ENCODE measurements at places on chromosomes 1 and 21.
A peak's percentile ranks its signal among the peaks of the same experiment; 100 is the strongest.

GRCh38 chr21:41068496-41068895 is 99.5 kb upstream of the BACE2 start:
- no peak for DNase-seq

DNA sequence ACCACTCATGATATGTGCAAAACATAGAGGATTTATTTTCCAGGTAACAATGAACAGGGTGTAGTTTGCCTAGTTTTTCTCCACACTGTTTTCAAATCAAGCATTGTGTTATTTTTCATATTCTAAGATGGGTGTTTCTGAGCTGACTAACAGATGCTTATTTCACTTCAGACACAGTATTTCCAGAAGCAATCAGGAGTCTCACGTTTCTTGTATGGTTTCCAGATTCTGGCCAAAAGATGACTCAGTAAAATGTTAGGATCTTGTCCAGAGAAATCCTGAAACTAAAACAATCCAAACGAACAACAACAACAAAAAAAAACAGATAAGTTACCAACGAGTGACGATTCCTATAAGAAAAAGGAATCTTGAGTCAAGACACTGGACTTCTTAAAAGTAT is 5.3 kb downstream of the UTS2 start:
- no peak for DNase-seq

DNA sequence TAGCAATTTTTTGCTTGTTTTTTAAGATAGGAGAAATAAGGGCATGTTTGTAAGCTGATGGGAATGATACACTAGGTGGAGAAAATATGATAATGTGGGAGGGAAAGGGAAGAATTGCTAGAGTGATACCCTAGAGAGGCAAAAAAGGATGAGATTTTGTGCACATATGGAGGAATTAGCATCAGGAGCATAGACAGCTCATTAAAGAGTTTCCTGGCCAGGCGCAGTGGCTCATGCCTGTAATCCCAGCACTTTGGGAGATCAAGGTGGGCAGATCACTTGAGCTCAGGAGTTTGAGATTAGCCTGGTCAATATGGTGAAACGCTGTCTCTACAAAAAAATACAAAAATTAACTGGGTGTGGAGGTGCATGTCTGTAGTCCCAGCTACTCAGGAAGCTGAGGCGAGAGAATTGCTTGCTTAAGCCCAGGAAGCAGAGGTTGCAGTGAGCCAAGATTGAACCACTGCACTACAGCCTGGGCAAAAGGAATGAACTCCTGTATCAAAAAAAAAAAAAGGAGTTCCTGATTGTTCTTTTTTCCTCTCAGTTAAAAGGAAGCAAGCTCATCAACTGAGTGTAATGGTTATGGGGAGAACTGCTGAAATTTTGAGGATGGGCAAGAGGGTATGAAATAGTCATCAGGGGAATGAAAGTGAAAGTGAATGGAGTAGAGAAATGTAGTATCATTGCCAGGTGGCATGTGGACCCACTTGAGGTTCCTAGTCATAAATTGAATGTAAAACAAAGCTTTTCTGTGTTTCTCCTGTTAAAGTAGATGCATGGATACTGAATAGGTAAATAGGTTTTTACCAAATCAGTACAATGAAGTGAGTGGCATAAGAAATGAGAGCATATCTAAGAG is 35.5 kb downstream of the SH3GLB1 start:
- no peak for DNase-seq

DNA sequence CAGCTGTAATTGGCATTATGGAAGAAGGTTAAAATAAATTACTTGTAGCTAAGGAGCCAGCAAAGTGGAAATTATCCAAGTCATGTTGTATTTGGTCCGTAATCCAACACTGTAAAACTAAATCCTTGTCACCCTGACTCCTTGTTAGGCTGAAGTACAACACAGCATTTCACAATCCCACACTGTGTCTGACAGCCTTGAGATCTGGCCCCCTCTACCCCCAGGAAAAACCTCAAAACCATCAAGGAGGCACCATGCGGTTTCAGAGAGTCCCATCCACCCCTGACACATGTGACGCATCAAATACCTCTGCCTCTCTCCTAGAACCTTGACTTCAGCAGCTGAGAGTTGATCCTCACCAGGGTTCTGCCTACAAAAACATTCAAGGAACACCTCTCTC is 41.0 kb downstream of the LMX1A start:
- no peak for DNase-seq

GRCh38 chr1:221781102-221781755 is 39.3 kb upstream of the DUSP10 start:
- DNase-seq: no peak

DNA sequence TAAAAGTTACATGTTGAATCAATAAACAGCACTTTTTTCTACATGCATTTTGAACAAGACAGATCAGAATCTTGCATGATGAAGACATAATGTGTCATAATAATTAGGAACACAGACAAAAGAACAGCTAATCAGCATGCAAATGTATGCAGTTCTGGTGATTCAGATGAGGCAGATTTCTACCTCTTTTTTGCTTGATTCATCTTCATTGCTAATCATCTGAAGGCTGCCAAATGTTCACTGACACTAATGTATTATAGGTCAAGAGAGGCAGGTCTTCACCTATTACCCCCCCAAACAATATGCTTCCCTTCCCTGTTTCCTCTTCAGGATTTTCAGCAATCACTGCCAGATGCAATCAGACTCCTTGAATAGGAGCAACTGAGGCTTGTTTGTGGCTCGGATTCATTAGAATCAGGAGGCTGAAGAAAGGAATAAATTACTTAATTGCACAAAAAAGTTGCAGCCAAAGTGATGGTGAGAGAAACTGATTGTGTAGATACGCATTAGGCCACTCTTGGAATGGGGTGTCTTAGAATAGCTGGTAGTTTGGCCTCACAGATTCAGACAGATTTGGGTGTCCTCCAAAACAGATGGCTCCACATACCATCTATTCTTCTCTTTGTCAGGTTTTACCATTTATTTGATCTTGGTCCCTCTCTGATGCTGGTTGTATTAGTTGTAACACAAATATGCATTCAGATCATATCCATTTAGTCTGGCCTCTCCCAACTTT is 275.4 kb downstream of the RPS6KC1 start:
- no peak for DNase-seq

DNA sequence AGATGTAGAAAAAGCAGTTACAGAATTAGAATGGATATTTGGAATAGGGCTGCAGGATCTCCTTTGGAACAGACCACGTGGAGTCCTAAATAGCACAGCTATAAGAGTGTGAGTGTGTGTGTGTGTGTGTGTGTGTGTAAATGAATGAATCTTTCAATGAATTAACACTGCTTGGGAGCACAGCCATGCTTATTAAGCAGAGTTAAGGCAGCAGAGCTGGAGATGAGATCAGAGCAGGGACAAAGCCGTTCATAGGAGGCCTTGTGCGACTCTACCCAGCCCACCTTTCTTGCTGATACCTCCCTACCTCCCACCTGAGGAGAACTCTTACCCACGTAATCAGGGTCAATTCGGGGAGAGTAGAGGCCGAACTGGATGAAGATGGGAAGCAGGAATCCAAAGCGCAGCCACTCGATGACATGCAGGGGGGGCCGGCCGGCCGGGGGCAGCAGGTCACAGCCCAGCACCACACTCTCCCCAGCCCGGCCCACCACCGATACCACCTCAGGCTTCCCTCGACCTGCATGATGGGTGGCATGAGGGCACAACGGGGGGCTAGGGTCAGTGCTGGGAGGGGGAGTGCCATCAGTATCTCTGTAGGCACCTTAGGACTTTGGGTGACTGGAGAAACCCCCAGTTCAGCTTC is 2.7 kb downstream of the IGSF9 start:
- DNase-seq: no peak

DNA sequence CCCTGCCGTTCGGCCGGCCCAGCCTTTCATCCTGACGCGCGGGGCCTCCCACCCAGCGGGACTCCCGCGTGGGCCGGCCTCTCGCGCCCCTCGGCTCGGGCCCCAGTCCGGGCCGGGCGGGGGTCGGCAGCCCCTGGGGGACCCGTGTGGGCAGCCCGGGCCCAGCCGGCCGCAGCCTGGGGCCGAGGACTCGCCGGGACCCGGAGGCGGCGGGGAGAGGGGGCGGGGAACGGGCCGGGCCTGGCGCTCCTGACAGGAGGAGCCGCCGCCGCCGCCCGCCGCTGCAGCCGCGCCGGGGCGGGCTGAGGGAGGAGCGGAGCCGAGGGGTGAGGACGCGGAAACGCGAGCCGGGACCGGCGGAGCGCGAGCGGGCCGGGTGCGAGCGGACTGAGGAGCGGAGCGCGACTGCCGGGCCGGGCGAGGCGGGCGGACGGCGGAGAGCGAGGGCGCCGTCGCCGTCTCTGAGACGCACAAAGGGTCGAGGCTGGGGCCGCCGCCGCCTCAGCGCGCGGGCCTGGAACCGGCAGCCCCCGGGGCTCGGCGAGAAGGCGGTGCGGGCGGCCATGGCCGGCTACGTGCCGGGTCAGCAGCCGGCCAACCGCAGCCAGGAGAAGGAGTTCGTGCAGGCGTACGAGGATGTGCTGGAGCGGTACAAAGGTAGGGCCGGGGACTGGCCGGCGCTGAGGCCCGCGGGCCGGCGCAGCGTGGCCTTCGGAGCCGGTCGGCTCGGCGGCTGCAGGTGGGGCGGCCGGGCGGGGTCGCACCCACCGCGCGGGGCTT is 79.1 kb downstream of the NDUFS5 start:
- DNase-seq: peak; percentile 68

GRCh38 chr1:110216844-110217444 is 6.8 kb downstream of the KCNC4 start:
- DNase-seq: no peak

- no peak for DNase-seq
Observed at GRCh38 chr1:220224611-220225124, 47.6 kb downstream of the RAB3GAP2 start.

DNA sequence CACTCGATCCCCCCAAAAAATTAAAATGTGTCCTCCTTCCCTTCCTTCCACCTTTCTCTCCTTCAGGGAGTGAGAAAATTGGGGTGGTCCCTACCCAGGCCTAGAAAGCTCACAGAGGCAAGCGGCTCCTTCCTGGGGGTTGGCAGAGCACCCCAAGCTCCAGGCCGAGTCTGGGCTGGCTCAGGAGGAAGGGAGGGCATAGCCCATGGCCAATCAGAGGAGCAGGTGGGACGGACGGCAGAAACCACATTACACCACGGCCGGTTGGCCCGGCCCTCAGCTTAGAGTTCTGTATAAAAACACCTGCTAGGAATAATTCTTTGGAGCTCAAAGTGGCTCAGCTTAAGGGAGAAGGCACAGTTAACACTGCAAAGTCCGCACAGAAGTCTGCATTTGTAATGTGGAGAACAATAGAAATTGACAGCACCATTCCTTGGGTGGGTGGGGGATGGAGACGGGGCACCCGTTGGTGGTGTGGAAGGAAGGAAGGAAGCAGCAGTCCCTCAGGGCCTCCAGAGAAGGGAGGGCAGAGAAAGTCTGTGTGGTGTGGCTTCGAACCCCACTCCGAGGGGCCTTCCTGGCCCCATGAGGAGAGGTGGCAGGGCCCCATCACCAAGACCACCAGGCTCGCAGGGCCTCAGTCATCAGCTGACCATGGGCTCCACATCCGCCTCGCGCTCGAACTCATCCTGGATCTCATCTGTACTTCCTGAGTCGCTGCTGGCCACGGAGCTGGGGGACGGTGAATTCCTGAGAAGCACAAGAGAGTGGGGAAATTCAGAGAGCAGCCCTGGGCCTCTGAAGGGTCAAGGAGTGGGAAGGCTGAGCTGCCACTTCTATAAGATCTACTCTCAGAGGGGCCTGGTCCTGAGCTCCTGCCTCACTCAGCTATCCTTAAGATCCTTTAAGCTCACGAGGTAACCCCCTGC is 5.8 kb upstream of the ALDH4A1 start:
- no peak for DNase-seq

- DNase-seq: no peak
Observed at GRCh38 chr21:35921471-35921870, 138.9 kb downstream of the SETD4 start.

DNA sequence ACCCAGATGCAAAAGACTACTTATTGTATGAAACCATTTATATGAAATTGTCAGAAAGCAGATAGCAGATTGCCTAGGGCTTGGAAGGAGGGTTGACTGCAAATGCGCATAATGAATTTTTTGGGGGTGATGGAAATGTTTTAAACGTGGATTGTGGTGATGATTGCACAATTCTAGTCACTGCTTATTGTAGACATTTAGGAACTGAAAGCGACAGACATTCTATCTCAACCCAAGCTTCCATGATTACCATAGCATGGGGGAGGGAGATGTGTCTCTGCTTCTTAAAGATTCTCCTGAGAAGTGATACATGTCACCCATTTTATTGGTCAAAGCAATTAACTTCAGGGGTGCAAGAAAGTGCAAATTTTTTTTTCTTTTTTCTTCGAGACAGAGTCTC is 2.8 kb upstream of the MTF2 start:
- no peak for DNase-seq

DNA sequence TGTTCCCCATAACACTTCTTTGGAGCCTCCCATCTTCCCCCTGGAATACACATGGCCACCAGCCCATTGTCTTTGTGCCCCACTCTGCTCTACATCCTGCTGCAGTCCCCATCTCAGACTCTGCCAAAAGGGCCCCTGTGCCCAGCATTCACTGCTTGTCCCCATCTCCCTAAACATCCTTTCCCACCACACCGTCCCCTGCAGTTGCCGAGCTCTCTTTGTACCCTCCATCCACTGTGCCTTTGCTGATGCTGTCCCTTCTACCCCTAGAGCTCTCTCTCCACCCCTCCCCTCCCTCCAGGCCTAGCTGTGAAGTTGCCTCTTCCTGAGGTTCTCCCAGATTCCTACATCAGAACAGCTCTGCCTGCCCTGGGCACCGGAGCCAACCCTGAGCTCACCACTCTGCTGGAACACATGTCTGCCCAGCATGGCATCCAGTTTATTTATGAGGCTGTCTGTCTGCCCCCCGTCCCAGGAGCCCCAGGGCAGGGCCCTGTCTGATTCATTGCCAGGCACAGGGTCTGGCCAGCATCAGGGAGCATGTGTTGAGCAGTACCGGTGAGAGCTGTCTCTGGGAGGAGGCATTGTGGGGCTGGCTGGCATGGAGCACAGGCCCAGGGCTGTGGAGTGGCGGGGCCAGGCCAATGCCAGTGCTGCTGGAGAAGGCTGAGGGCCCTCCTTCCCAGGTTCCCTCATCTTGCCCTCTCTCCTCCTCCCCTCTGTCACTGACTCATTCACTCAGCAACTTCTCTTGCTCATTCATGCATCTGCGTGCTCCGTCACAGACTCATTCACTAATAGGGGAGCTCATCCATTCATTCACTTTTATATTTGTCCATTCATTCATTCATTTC is 28.8 kb downstream of the EDN2 start:
- no peak for DNase-seq

DNA sequence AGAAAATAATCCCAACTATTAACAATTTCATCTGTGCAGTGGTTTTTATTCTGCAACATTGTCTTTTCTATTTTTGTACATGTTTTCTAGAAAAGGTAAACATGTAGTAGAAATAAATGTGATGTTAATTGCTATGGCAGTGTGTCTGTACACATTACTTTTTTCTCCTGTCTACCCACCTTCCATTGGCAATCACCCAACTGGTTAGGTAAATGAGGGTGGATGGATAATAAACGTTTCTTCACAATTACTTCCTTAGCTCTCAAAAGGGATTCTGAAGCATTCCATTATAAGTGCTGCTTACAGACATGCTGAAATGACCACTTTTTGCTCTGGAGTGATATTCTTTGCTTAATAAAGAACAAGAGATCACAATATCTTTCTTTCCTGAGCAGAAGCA is 61.4 kb downstream of the MAGI3 start:
- DNase-seq: no peak

- no peak for DNase-seq
Observed at GRCh38 chr1:115277276-115277675, 60.8 kb downstream of the NGF start.
